Hematopoietic multipotent progenitor cell treated with erythropoietin and hydrocortisone succinate and interleukin-3 and kit ligand, for 4 days (in vitro differentiated cells): ENCODE measurements at places on chromosomes 5 and 9.

DNA sequence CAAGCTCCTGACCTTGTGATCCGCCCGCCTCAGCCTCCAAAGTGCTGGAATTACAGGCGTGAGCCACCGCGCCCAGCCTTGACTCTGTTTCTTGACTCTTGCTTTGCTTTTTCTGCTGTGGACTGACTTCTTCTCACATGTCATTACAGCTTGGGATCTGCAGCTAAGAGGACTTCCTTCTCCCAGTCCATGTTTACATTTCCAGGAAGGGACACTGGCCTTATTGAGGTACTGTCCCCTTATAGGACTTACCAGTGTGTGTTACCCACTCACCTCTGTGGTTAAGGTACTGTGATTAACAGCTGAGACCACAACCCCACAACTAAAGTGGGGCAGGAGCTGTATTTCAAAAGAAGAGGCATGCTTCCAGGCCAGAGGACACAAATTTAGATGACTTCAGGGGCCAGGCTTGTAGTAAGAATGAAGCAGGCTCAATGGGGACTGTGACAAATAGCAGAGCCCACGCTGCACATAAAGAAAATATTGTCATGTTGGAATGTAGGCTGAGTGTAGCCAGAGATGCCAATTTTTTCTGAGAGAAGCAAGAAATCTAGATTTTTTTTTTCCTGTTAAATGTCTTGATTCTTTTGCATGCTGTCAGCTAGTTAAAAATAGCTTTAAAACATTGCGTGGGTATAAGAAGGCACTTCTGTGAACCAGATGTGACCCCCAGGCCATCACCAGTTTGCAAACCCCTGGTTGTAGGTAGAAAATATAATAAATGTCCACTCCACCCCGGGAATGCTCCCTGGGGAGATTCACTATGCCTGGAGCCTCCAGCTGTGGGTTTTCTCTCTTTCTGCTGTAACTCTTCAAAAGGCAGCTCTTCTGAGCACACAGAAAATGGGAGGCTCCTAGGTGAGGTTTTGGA, 75.0 kb downstream of the PTPDC1 start:
- no peak for DNase-seq

- peak; percentile 32 for DNase-seq
These were observed 93.9 kb upstream of the DMRT1 start for GRCh38 chr9:747567-747966.

- DNase-seq: peak; percentile 73
These were observed 42.4 kb downstream of the PDE6A start for GRCh38 chr5:149902177-149902576.

DNA sequence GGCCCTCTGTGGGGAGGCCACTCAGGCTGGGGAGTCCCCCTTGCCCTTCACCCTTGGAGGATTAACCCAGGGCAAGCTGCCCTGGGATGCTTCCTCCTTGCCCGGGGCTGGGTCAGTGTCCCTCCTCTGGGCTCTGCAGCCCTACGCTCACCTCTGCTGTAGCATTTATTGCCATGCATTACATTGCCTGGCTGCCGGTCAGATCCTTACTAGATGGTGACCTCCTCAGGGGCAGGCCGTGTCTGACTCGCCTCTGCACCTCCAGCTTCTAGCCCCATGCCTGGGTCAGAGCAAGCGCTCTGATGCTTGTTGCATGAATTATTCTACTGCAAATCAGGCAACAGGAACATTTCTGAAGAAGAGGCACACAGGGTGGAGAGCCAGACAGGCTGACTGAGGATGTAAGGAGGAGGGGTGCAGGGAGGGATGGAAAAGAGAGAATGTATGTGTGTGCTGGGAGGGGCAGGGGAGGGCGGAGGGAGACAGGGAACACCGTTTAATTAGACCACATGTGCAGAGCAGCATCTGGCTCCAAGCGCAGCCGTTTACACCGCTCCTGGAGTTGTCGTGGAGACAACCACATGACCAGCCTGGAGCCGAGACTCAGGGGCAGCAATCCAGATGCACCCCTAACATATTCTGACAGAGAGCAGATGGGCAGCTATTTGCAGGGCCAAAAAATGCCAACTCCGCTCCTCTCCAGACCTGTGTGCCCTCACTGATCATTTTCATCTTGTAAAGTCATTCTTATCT, 117.0 kb downstream of the CRB2 start:
- DNase-seq: no peak

GRCh38 chr9:34611251-34611810, 566 bp downstream of the RPP25L start:
- no peak for DNase-seq

- DNase-seq: no peak
These were observed 1069.9 kb downstream of the EFNA5 start for GRCh38 chr5:106600803-106601202.

DNA sequence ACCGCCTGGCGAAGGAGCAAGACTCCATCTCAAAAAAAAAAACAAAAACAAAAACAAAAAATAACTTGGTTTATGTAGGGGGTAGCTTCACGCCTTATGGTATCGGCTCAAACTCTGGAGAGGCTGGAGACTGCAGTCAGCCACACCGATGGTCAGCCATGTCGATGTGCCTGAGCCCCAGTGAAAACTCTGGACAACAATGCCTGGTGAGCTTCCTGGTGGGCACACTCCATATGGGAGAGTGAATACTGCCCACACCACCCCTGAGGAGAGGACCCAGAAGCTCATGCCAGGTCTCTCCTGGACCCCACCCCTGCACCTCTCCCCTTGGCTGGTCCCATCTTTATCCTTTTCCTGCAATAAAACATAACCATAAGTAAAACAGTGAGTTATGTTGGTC, 19.6 kb downstream of the IPPK start:
- no peak for DNase-seq

GRCh38 chr9:119298076-119298853, 71.0 kb downstream of the BRINP1 start:
- DNase-seq: no peak

- no peak for DNase-seq
These were observed 6.3 kb downstream of the GPX3 start for GRCh38 chr5:151026679-151027078.

- no peak for DNase-seq
These were observed 292.4 kb downstream of the TRIM32 start for GRCh38 chr9:116979456-116979855.

DNA sequence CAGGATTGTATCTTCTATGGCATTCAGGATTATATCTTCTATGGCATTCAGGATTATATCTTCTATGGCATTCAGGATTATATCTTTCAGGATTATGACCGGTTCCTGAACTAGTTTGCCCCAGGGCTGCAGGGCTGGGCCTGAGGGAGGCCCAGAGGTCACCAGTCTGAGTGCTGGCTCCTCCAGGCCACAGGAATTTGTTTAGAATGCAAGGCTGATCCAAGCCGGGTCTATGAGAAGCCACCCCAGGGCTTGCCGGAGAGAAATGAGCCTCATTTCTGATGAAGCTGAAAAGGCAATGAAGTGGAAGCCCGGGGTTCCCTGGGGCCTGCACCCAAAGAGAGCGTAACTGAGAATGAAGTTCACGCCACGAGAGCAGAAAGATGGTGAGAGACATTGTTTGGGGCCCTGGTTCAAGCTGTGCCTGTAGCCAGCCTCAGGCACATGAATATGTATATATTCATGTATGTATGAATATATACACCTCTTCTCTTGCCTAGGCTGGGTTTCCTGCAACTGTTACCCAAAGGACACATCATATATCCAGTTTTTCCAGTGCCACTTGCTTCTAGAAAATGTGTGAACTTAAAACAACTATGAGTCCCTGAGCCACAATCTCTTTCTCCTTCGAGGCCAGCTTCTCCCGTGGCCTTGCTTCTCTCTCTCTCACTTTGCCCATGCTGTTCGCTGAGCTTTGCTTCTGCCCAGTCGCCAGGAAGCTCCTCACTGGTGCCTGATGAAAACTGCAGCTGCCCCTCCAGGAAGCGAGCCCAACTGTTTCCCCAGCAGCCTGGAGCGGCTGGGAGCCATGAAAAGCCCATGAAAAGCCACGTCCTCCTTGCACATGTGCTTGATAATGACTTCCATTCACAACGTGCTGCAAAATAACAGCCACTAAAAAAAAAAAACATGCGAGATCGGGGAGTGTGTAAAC, 62.3 kb downstream of the GTF3C4 start:
- DNase-seq: no peak

- no peak for DNase-seq
These were observed 31.5 kb downstream of the GAPVD1 start for GRCh38 chr9:125293134-125293533.
